ENCODE measurements at places on chromosomes 11 and 22.

DNA sequence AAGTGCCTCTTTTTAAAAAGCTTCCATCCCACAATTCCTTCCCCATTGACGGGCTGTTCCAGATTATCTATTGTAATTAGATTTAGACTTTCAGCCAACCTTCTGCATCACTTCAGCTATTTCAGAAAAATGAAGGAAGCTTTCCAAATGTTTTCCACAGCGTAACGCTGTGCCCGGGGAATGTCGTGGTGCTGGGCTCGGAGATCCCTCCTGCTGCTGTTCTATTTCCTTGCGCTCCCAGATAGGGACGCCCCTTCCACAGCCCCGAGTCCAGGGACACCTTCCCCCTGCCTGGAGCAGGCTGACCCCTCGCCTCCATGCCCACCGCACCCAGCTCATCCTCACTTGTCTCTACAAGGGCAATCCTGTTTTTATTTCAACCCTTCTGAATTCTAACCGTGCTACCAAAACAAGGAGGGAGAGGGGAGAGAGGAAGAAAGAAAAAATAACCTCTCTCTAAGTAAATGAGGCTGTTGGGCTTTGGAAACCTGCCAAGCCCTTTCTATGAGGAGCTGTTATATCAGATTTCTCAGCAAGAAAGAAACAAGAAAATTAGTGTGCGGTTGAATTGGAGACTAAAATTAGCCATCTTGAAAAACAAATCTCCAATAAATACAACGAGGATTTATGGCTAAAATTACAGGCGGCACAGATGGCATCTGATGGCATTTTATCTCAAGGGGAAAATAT, 366.9 kb downstream of the BRD1 start:
- DNase-seq = no peak

- no peak for DNase-seq
Measured at GRCh38 chr22:30795118-30795517, 100.4 kb downstream of the OSBP2 start.

- DNase-seq = no peak
Measured at GRCh38 chr22:37301144-37301830, 19.0 kb downstream of the CYTH4 start.

- no peak for DNase-seq
Measured at GRCh38 chr11:75141166-75141565, 9.7 kb upstream of the SLCO2B1 start.
